ENCODE measurements at places on chromosomes 16 and 17. TPM values are rescaled to one million over a fixed set of nuclear protein-coding genes. Genes with fewer than 3 reads are reported as not detected.

GRCh38 chr16:4176906-4177417 is 60.7 kb upstream of the ADCY9 start:
- no peak for DNase-seq

- DNase-seq = no peak
Observed at GRCh38 chr16:23962001-23962400, 126.2 kb downstream of the PRKCB start.

DNA sequence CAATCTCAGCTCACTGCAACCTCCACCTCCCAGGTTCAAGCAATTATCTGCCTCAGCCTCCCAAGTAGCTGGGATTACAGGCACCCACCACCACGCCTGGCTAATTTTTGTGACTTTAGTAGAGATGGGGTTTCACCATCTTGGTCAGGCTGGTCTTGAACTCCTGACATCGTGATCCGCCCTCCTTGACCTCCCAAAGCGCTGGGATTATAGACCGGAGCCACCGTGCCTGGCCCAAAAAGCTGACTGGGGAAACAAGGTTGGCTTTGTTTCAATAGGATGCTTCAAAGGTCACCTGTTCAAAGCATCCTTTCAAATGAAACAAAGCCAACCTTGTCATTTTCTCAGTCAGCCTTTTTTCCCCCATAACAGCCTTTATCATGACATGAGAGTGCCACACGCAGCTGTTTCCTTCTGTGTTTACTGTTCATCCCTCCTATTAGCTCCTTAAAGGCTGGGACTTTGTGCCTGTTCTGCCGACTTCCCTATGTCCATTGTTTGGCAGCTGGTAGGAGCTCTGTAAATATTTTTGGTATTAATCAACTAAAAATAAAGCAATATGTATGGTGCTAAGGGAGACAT is 51.1 kb downstream of the ADAMTS18 start:
- DNase-seq = no peak

GRCh38 chr17:46002311-46002972 is 3.4 kb downstream of the STH start:
- DNase-seq = peak; percentile 73

- no peak for DNase-seq
Observed at GRCh38 chr17:8925808-8926207, 39.7 kb downstream of the PIK3R5 start.

- no peak for DNase-seq
Observed at GRCh38 chr17:27282054-27282551, 11.8 kb upstream of the WSB1 start.

- no peak for DNase-seq
Observed at GRCh38 chr17:733743-734142, 1.3 kb downstream of the TLCD3A start.

- no peak for DNase-seq
Observed at GRCh38 chr17:59001158-59001814, 105.4 kb downstream of the TRIM37 start.

- DNase-seq = no peak
Observed at GRCh38 chr16:87946596-87947347, 4.5 kb upstream of the BANP start.

DNA sequence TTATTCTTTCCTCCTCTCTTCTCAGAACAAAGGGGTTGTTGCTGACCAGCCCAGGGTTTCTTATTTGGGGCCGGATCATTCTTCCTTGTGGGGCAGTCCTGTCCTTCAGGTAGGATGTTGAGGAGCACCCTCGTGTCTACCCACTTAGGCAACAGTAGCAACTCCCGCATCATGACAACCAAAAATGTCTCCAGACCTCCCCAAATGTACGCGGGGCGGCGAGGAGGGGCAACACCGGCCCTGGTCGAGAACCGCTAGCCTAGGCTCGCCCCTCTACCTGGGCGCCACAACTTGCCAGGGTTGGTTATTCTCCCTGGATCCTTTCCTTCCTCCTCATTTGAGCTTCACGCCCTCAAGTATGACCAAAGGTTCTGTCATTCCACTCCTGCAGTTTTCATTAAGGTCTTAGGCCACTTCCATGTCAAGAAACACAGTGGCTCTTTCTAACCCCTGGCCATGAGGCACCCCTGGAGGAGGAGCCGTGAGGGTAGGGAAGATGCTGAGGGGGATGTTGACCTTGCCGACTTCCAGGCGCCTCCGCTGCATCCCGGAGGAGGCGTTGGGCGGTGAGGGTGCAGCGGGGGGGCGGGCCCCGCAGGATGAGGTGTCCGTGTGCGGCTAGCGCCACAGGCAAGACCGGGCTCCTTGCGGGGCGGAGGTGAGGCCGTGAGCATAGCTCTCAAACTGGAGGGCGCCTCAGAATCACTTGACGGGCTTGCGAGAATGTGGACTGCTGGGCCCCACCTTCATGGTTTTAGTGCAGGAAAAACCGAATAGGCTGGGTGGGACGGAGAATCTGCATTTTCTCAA is 712 bp upstream of the SPECC1 start:
- no peak for DNase-seq

- no peak for DNase-seq
Observed at GRCh38 chr16:11390573-11391495, 45.6 kb downstream of the RMI2 start.

GRCh38 chr16:49524947-49525315 is 151.3 kb downstream of the C16orf78 start:
- DNase-seq = no peak

DNA sequence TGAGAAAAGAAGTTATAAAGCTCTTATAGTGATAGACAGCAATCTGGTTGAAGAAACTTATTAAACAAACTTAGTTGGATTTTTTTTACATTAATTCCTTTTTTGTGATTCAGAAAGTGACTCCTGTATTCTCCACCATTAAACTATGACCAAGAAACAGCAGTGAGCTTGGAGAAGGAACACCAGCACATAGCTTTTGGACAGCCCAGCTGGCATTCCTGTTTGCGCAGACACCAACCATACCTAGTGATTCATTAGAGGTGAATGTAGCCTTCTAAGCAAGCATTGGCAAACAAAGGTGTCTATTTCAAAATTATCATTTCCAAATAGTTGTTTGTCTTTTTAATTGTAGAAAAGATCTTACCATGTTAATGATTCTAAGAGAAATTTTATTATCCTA is 94.4 kb downstream of the STXBP4 start:
- DNase-seq = no peak

- DNase-seq = no peak
Observed at GRCh38 chr17:57412520-57413096, 156.3 kb downstream of the MSI2 start.

- DNase-seq = peak; percentile 66
Observed at GRCh38 chr16:66703406-66704215, 7.1 kb upstream of the CMTM4 start.

DNA sequence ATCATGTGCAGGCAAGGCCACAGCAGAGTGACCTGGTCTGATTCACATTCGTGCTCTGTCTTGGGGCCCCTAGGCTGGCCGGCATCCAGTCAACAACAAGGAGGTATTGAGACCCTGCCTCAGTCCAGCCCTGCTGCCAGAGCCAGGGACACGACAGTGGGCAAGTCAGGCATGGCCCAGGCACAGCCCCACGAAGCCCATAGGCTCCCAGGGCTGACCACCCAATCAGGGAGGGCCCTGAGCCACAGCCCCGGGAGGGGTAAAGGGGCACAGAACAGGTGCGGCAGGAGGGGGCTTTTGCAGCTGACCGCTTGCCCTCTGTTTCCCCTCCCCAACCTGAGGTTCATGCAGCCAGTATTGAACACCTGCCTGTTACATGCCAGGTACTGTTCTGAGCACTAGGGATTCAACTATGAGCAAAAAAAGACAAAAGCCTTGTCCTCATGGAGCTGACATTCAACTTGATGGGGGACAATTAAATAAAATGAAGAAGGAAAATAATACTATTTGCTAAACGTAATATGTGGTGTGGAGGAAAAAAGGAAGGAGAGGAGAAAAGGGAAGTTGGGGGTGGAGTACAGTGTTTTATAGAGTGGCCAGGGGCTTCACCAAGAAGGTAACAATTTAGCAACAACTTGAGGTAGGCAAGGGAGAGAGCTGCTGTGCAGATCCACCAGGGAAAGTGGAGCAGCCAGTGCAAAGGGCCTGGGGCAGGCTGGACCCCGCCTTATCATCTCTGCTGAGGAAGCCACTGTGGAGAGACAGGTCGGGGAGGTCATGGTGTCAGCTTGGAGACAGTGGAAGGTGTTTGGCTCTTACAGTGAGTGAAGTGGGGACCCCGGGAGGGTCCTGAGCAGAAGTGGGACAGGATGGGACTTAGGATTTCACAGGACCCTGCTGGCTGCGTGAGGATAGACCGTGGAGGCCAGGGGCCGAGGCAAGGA is 6.1 kb downstream of the DRC3 start:
- DNase-seq = no peak

DNA sequence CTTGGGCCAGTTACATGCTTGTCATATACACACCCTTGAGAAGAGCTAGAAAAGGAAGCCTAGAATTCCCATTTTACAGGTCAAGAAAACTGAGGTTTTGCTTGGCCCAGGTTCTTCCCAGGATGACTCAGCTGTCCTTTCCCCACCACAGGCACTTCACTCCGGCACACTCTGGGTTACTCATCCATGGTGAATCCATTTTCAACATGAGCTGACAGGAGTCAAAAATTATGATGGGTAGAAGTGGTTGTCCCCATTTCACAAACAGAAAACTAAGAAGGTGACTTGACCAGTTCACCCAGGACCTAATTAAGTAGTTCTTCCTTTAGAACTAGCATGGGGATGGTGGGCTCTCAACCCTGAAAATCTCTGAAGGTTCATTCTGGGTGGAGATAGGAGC is 67.2 kb downstream of the USP22 start:
- DNase-seq = no peak

DNA sequence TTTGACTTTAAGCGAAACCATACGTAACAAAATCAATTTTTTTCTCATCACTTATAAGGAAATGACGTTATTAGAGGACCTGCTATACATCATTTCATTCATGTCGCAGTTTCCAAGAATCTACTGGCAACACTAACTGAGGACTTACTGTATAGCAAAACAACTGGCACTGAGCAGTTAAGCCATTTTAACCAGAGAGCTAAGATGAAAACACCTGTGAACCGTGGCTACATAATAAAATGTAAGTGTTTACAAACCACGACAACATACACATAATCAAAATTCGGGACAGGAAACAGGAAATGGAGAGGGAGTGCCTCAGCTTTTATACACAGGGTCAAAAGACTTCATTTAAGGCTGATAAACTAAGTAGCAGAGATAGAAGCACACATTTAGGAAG is 29.5 kb downstream of the METTL16 start:
- DNase-seq = no peak

- no peak for DNase-seq
Observed at GRCh38 chr17:50989149-50989548, 123.0 kb upstream of the TOB1 start.

- no peak for DNase-seq
Observed at GRCh38 chr17:77948690-77949114, 9.8 kb upstream of the TNRC6C start.

The C1QTNF8 gene
- polyA plus RNA-seq = not detected

The CDH13 gene
- polyA plus RNA-seq = not detected

The CIITA gene
- polyA plus RNA-seq = 1.0 TPM

The MGAT5B gene
- polyA plus RNA-seq = 0.77 TPM

The ATP1B2 gene
- polyA plus RNA-seq = not detected

The KRTAP4-1 gene
- polyA plus RNA-seq = not detected

The CMTM2 gene
- 0.40 TPM for polyA plus RNA-seq

The TP53TG3B gene
- polyA plus RNA-seq = not detected

The MYL4 gene
- polyA plus RNA-seq = 673 TPM

The CCL18 gene
- not detected for polyA plus RNA-seq

The VEZF1 gene
- 55.8 TPM for polyA plus RNA-seq

The C17orf100 gene
- polyA plus RNA-seq = not detected

The CCL16 gene
- polyA plus RNA-seq = 0.20 TPM

The HCRT gene
- not detected for polyA plus RNA-seq

The IL34 gene
- polyA plus RNA-seq = not detected
